ENCODE measurements at places on chromosomes 7 and 10.

GRCh38 chr7:25282194-25282593 is 53.9 kb upstream of the NPVF start:
- DNase-seq = no peak

GRCh38 chr7:137791930-137792329 is 54.8 kb downstream of the DGKI start:
- no peak for DNase-seq

GRCh38 chr10:126126866-126127265 is 230.5 kb downstream of the FANK1 start:
- DNase-seq = no peak

GRCh38 chr7:96349572-96349971 is 27.7 kb upstream of the SLC25A13 start:
- no peak for DNase-seq

- no peak for DNase-seq
Observed at GRCh38 chr7:77395626-77396025, 20.5 kb downstream of the GSAP start.
